ENCODE measurements at places on chromosomes 5 and 9.

- DNase-seq = no peak
Measured at GRCh38 chr9:120890320-120891244, 13.6 kb upstream of the PHF19 start.

- DNase-seq = no peak
Measured at GRCh38 chr9:23751633-23752032, 74.4 kb downstream of the ELAVL2 start.

- DNase-seq = no peak
Measured at GRCh38 chr5:181098762-181099601, 32.0 kb downstream of the OR2V1 start.

GRCh38 chr9:4297151-4297785 lies 2.6 kb downstream of the GLIS3 start:
- DNase-seq = no peak

DNA sequence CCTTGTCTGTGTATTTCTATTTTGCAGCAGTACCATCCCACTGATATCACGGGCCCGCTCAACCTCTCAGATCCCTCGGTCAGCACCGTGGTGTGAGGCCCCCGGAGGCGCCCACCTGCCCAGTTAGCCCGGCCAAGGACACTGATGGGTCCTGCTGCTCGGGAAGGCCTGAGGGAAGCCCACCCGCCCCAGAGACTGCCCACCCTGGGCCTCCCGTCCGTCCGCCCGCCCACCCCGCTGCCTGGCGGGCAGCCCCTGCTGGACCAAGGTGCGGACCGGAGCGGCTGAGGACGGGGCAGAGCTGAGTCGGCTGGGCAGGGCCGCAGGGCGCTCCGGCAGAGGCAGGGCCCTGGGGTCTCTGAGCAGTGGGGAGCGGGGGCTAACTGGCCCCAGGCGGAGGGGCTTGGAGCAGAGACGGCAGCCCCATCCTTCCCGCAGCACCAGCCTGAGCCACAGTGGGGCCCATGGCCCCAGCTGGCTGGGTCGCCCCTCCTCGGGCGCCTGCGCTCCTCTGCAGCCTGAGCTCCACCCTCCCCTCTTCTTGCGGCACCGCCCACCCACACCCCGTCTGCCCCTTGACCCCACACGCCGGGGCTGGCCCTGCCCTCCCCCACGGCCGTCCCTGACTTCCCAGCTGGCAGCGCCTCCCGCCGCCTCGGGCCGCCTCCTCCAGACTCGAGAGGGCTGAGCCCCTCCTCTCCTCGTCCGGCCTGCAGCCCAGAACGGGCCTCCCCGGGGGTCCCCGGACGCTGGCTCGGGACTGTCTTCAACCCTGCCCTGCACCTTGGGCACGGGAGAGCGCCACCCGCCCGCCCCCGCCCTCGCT lies 1.9 kb downstream of the LRRC26 start:
- DNase-seq = no peak

GRCh38 chr5:156588306-156588705 lies 261.3 kb downstream of the SGCD start:
- no peak for DNase-seq

DNA sequence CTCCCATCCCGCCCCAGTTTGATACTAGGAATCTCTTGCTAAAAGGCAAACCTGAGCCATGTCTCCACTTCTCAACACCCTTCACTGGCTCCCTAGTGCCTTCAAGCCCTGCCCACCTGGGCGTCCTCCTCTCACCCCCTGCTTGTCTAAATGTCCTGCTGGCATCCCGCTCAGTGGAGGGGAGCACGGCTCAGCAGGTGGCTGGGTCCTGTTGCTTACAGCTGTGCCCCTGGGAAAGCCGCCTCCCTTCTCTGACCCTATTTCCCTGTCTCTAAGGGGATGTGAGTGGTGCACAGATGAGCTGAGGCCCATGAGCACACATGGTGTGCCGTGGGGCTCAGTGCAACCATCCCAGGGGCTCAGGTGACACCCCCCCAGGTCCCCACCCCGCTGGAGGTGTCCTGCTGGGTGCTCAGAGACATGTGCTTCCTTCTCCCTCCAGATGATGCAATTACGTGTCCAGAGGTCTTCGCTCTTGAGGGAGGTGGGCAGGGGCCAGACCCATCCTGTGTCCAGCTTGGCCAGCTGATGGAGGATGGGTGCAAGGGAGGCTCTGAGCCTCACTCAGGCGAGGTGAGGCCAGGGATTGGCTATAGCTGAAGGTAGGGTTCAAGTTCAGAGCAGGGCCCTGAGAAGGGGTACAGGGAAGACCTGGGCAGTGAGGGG lies 24.1 kb downstream of the FLT4 start:
- no peak for DNase-seq

DNA sequence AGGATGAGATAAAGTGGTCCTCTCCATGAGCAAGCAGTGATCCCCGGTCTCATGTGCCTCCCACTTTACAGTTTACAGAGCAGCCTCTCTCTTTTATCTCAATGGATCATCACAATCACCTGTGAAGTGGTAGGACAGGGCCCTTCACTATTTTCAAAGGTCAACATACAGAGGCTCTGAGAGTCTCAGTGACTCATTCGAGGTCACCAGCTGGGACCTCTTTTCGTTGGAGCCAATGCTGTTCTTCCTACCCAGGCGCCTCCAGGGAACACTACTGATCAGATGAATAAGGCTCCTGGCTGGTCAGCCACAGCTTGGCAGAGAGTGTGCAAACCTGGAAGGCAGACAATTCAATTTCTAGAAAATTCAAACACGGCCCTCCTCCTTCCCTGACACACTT lies 16.6 kb downstream of the GGTA1 start:
- DNase-seq = no peak

GRCh38 chr9:21154018-21154608 lies 12.3 kb downstream of the IFNA21 start:
- no peak for DNase-seq

- DNase-seq = no peak
Measured at GRCh38 chr9:37514999-37515398, 29.3 kb downstream of the POLR1E start.

GRCh38 chr5:121949885-121950284 lies 11.9 kb upstream of the SRFBP1 start:
- peak; percentile 35 for DNase-seq

- DNase-seq = no peak
Measured at GRCh38 chr5:148454576-148454975, 70.8 kb downstream of the FBXO38 start.

- no peak for DNase-seq
Measured at GRCh38 chr5:31231177-31231838, 37.8 kb downstream of the CDH6 start.

DNA sequence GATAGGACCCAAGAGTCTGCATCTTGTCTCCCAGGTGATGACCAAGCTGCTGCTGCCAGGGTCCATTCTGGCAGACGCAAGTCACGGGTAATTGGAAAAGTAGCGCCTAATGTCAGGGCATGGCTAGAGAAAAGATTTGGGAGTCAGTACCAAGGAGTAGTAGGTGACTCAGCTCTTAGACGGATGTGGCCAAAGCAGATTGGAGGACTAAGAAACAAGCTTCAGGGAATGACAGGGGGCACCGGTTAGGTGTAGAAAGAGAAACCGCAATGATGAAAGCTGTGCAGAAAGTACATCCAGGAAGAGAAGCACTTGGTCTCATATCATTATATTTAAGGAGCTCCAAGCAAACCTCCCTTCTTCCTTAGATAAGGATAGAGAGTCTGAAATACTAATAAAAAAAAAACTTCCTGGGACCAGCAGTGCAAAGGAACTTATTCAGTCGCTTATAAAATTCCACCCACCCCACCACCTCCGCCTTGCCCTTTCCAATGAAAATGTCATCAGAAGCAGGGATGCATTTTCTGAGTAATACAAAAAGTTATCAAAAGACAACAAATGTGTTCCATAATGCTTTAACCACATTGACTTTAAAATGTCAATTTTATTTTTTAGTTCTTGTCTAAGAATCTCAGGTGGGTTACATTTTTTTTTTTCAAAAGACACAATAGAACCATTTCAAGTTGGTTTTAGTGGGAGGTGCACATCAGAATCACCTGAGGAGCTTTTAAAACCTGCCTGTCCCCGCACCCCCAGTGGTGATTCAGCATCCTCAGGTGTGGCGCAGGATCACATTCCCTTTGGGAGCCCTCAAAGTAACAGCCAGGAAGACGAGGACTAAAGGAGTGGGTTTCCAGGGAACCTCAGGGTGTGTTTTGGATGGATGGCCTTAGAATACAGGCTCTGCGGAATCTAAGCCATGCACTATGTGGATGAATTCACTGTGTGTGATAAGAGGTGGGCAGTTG lies 31.2 kb downstream of the PTPN3 start:
- DNase-seq = no peak

DNA sequence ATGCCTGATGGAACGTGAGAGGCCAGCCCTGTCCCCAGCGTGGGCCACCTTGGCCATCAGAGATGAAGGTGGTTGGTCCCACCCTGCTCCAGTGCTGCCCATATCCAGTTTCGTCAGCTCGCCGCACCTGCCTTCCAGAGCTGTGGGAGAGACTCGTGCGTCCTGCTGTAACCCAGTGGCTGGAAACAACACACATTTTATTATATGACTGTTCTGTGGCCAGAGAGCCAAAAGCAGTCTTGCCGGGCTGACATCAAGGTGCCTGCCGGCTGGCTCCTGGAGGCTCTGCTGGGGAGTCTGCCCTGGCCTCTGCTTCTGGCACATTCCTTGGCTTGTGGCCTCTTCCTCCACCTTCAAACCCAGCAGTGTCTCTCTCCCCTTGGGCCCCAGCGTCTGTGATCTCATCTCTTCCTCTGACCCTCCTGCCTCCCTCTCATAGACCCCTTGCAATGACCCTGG lies 94.7 kb downstream of the RXRA start:
- no peak for DNase-seq

DNA sequence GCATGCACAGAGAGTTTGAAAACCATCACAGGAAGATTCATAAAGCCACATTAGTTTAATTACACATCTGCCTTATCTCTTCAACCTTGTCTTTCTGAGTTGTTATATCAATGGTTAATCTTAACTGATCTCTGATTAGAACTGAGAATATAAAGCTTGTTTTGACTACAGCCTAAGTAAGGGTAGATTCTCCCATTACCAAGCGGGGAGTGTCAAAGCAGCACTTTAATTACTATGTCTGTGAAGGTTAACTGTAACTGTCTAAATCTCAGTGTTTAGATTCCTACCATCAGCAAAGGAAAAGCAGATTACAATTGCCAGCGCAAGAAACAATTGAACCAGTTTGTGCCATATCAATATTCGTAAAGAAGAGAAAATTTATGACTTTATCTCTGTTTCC lies 348.7 kb downstream of the CDH12 start:
- DNase-seq = no peak

DNA sequence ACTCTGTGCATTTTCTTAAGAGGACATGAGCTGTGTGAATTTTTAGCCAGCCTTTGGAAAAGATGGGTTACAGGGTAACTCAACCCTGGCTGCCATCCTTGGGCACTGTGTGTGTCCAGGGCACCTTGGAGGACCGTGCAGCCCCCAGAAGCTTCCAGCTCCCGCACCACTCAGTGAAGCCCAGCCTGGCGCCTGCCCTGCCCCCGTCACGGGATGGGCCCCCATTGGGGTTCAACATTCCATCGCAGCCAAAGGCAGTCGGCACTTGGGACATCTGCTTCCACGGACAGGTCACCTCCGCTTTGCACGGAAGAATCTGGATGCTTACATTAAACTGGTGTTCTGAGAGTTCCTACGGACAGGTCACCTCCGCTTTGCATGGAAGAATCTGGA lies 1.9 kb upstream of the SLC6A18 start:
- DNase-seq = no peak

- DNase-seq = no peak
Measured at GRCh38 chr5:26012078-26012477, 1026.3 kb downstream of the CDH9 start.

- no peak for DNase-seq
Measured at GRCh38 chr5:180103487-180104167, 32.1 kb upstream of the RNF130 start.

- DNase-seq = no peak
Measured at GRCh38 chr5:97088774-97089148, 53.6 kb downstream of the LIX1 start.

GRCh38 chr9:116504893-116505480 lies 182.1 kb upstream of the TRIM32 start:
- no peak for DNase-seq

Measured in fibroblast of skin of left biceps (primary cell).